WERI-Rb-1 (cell line): ENCODE measurements at places on chromosomes 6 and 20.

- no peak for DNase-seq
Measured at GRCh38 chr20:17683218-17684076, 1.4 kb upstream of the RRBP1 start.

DNA sequence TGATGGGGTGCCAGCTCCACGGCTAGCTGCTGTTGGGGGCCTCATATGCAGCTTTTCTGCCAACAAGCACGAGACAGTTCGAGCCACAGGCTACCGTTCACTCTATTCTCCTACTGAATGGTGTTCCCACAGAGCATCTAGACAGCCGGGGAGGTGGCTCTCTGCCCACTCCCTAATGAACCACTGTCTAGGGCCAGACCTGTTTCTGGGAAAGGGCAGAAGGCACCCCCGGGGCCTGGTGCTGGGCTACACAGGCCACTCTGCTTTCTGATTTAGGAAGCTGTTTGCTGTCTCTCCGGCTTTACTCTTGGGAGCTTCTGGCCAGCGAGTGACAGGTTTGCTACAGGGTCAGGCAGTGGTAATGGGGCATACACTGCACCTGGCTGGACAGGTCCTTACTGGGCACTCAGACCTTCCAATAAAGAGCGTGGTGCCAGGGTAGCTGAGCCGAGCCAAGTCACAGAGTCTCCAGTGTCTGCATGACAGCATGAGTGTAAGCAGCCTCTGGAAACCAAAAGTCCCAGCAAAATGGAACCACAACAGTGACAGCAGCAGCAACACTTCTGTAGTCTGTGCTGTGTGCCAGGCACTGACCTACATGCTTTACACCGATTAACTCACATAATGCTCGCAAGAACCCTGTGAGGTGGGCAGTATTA, 8.4 kb downstream of the CCDC167 start:
- no peak for DNase-seq

GRCh38 chr20:16930656-16931055, 182.5 kb downstream of the OTOR start:
- peak; percentile 81 for DNase-seq

DNA sequence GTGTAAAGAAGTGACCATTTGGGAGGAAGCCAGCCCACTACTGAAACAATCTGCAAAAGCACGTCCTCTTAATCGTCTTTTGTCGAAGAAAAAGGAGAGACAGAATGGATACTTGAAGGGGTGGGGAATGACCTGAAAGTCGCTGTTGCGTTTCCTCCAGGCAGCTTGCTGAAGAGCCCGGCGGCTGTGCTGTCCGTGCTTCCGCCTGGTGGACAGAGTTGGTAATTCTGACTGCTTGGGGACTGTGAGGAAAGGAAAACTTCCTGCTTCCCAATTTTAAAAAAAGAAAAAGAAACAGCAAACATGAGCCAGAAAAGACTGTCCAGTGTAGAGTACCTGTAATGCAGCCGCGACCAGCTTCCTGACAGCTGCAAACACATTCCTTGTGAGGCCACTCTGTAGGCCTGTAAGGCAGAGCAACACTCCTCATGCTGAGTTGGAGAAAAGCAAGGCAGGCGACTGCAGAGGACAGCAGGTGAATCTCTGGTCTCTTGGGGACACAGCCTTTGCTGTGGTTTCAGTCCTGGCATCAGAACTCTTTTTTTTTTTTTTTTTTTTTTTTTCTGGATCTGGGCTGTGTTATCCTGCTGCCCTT, 251.1 kb upstream of the TBX18 start:
- peak; percentile 66 for DNase-seq

DNA sequence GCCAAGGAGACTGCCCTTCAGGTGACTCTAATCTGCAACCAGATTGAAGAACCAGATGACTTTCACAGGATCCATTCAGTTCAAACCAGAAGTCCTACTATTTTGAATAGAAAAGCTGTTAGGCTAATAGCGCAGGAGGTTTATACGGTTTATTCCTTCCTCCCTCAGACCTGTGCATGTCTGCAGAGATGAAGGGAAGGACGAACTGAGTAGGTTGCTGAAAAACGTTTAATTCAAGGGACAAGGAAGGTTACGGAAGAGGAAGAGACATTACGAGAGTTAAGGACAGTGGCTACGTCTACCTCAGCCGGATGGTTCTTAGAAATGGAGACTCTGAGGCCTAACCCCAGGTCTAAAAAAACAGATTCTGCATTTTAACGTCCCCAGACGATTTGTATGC, 978 bp downstream of the AURKA start:
- DNase-seq = no peak

DNA sequence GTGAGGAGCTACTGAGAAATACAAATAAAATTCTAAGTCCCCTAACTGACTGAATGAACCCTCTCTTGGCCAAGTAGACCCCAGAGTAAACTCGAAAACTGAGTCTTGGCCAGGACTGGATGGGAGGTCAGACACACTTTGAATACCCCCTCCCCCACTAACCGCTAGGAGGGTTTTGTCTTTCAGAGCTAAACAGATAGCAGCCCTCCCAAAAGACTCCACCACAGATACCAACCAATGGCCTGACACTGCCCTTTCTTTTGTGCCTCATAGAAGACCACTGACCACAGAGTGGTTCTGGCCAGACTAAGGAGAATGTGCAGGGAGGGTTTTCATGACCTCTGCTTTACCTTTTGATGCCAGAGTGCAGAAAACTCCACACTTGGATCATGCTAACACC, 42.1 kb downstream of the SPACA1 start:
- DNase-seq = no peak
